AG09319 (cell line): ENCODE measurements at places on chromosomes 2 and 18.

DNA sequence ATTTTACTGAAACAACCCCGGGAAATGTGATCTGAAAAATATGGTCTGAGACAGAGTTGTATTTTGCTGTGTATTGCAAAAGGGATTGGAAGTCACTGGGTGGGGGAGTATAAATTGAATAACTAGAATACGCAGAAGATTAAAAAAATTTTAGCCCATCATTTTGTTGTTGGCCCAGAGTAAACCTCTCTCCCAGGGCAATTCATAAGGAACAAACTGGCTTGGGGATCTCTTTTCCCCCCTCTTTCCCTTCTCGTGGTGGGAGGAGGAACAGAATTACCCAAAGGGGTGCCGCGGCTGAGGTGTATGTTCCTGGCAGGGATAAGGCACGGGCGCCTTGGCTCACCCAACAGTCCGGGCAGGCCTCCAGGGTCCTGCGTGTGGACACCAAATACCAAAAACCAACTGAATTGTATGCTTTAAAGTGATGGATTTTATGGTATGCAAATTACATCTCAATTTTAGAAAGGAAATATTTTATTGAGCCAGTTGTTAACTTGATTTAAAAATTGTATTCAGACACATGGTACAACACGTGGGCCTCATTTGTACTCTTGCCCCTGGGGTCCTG is 121.2 kb upstream of the SPRED2 start:
- no peak for DNase-seq

- DNase-seq, result no peak
Measured at GRCh38 chr2:190551928-190552327, 17.4 kb upstream of the NEMP2 start.

- DNase-seq, result peak; percentile 40
Measured at GRCh38 chr2:217360781-217361482, 501.1 kb upstream of the TNP1 start.

GRCh38 chr2:132795220-132795619 is 125.2 kb upstream of the LYPD1 start:
- no peak for DNase-seq

GRCh38 chr2:174805803-174806202 is 41.5 kb upstream of the CHRNA1 start:
- no peak for DNase-seq

DNA sequence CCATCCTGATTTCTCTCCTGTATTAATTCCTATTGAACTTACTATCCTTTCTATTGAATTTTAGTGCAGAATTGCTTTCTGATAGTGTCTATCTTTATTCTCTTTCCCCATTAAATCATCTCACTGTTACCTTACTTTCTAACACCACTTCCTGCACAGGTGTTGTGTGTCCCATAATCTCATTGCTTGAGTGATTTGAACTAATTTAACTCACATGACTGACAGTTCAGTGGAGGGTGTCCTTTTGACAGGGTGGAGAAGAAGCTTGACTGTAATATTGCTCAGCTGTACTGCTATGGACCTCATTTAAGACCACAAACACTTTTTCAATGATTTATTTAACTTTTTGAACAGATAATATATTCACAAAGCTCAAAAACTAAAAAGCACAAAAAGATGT is 211.8 kb downstream of the NRXN1 start:
- no peak for DNase-seq

- no peak for DNase-seq
Measured at GRCh38 chr18:73679941-73680712, 467.5 kb downstream of the FBXO15 start.

GRCh38 chr2:216328347-216328746 is 43.9 kb downstream of the MARCHF4 start:
- no peak for DNase-seq

DNA sequence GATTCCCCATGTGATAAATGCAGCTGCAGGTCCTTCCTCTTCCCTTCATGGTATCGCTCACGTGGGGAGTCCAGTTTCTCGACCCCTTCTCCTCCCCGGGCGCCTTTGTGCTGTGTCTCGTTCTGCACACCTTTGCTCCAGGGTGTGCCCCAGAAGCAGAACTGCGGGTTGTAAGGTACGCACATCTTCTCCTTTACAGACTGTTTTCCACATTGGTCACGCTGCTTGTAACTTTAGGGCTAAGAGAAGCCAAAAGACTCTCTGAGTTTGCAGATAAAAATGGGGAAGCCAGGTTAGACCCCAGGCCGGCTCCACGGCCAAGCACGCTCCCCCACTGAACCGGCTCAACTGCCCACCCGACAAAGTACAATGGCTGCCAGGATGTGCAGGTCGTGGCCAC is 45.9 kb upstream of the TFCP2L1 start:
- DNase-seq, result no peak
